ENCODE measurements at places on chromosomes 16 and 17.

GRCh38 chr16:11354407-11354732 lies 9.1 kb downstream of the RMI2 start:
- DNase-seq, result no peak

DNA sequence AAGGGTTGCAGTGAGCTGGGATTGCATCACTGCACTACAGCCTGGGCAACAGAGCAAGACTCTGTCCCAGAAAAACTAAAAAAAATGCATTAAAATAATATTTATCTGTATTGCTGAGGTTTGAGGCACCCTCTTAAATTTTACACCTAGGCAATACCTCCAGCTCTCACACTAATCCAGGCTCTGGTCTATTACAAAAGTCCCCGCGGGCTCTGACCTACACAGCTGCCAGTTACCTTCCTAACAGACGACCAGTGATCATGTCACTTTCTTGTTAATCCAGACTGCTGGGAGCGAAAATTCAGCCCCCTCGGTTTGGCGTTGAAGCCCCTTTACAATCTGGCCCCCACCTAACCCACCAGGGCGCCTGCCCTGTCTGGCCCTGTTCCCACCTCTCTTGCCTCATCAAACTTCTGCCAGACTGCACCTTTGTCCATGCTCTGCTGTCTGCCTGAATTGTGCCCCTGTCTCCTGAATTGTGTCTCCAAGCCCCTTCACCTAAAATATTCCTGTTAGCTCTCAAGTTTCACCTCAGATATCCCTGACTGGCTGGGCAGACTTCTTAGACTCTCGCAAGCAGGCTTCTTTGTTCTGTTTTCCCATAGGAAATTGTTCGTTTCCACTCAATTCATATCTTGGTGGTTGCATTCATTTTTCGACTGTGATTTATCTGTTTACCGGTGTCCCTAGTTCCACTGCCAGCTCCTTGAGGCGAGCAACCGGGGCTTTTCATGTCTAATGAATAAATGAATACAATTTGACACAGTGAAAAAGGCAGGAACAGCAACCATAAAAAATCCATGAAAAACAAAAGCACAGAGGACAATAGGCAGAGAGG lies 65.9 kb downstream of the PITPNC1 start:
- no peak for DNase-seq

GRCh38 chr16:90019543-90020259 lies 445 bp upstream of the DBNDD1 start:
- DNase-seq, result peak; percentile 31

DNA sequence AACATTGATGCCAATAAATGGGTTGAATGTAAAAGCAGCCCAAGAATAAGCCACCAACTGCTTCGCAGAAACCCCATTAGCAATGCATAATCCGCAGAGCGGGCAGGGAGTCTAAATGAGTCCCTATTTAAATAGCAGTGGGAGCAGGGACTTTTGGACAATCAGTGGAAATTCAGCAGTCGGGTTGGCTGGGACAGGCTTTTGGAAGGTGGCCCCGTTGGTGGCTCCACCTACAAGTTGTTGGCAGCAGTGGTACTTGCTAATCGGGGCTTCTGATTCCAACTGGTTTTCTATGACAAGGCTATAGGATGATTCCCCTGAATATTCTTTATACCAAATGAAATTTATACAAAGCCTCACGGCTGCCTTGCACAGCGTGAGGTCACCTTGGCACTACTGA lies 86.3 kb downstream of the WDR59 start:
- DNase-seq, result no peak

DNA sequence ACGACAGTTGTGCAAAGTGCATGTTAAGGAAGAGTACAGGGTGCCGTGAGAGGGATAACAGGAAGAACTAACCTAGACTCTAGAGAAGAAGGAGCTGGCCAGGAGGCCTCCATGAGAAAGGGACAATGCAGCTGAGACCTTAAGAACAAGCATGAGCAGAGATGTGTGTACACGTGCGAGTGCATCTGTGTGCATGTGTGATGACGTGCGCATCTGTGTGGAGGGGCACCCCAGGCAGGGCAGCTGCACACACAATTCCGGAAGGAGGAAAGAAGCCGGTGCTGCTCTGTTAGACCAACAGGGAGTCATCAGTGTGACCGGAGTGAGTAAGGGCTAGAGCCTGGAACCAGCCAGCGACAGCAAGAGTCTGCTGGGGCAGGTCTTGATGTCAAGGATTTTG lies 7.6 kb upstream of the KIF19 start:
- DNase-seq, result no peak

GRCh38 chr16:73354434-73354833 lies 306.5 kb upstream of the ZFHX3 start:
- no peak for DNase-seq

DNA sequence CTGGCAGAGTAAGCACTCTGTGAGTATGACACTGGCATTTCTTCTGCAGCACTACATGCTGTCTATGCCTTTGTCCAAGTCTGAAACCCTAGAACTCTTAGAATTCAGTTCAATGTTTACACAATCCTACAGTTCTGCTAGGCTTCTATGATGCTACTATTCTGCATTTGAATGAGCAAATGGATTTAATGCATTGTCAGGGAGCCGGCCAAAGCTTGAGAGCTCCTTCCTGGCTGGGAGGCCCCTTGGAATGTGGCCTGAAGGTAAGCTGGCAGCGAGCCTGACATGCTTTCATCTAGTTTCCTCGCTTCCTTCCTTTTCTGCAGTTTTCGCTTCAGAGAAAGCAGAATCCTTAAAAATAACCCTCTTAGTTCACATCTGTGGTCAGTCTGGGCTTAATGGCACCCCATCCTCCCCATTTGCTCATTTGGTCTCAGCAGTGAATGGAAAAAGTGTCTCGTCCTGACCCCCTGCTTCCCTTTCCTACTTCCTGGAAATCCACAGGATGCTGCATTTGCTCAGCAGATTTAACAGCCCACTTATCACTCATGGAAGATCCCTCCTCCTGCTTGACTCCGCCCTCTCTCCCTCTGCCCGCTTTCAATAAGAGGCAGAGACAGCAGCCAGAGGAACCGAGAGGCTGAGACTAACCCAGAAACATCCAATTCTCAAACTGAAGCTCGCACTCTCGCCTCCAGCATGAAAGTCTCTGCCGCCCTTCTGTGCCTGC lies at the start of gene CCL2:
Gene CCL2 (plus strand): TSS at position 635 of the 730 bp plus-strand sequence. CDS start 65 bp downstream, at position 700.
- no peak for DNase-seq

DNA sequence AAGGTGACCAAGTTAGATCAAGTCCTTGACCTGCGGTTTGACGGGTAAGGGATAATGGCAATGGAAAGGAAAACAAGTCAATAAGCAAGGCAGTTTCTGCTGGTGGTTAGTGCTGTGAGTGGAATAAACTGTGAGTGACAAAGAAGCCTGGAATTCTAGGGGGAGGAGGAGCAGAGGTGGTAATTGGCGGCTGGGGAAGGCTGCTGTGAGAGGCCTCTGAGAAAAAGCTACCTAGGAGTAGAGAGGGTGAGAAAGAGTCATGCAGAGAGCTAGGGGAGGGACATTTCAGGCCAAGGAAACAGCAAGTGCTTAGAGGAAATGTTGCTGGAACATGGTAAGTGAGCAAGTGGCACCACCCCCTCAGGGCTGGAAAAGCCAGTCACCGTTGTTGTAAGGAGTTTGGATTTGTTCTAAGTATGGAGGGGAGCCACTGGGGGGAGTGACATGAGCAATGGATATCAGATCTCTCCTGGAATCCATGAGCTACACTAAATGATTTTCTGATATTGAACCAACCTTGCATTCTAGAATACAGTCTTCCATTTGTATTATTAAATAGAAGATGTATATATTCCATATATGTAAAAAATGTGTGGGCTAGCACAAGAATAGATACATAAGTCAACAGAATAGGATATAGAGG lies 6.7 kb downstream of the NLRC3 start:
- DNase-seq, result no peak

DNA sequence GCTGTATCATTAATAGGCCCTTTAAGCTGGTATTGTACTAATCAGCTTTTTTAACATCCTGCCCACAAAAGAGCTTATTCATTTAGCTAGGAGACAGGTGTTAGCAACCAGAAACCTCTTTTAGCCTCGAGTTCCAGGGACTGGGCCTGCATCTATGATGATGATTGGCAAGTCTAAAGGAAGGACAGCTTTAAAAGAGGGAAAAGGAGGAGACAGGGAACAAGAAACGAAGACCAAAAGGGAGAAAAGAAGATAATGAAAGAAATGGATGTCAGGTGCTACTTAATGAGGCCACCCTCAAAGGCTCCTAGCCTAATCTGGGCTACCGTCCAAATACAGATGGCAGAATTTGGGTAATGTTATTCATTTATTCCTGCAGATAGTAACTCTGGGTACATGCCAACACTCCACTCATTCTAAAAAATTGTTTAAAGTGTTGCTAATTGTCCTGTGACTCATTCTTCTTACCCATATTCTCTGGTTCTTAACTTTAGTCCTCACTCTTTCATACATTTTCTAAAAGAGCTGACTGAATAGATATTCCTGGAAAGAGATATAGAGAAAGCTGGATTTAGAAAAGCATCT lies 18.7 kb upstream of the RFFL start:
- DNase-seq, result peak; percentile 8

GRCh38 chr17:28552176-28552999 lies at the start of gene UNC119:
TSS of gene UNC119 (minus strand) at chr17:28552624. CDS start at chr17:28552557, 67 bp downstream.
- peak; percentile 70 for DNase-seq

DNA sequence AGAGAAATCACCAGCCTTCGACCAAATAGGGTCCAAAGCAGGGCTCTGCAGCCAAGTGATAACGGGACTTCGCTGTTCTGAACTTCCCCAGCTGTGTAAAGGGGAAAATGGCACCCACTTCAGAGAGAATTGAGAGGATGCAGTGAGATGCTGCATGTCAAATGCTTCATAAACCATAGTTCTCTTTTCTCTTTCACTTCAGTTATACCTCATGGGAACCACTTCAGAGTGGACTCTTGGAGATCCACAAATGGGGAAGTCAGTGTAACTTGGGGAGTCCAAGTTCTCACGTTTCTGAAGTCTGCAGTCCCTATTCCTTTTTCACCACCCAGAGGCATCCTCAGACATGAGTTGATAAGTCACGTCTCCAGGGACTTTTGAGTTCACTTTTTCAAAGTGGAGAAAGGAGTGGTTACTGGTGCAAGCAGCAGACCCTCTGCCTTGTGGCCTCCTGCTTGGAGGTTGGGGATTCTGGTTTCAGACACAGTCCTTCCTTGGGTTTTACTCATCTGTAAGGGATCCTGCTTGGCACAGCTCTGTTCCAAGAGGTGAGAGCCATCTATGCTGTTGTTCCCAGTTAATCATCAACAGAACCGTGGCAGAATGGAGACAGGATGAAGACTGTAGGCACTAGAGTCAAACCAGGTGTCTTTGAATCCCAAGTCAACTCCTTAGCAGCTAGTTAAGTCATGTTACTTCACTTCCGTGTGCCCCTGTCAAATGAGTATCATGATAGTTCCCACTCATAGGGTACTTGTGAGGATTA lies 123.4 kb upstream of the NOL11 start:
- DNase-seq, result no peak

DNA sequence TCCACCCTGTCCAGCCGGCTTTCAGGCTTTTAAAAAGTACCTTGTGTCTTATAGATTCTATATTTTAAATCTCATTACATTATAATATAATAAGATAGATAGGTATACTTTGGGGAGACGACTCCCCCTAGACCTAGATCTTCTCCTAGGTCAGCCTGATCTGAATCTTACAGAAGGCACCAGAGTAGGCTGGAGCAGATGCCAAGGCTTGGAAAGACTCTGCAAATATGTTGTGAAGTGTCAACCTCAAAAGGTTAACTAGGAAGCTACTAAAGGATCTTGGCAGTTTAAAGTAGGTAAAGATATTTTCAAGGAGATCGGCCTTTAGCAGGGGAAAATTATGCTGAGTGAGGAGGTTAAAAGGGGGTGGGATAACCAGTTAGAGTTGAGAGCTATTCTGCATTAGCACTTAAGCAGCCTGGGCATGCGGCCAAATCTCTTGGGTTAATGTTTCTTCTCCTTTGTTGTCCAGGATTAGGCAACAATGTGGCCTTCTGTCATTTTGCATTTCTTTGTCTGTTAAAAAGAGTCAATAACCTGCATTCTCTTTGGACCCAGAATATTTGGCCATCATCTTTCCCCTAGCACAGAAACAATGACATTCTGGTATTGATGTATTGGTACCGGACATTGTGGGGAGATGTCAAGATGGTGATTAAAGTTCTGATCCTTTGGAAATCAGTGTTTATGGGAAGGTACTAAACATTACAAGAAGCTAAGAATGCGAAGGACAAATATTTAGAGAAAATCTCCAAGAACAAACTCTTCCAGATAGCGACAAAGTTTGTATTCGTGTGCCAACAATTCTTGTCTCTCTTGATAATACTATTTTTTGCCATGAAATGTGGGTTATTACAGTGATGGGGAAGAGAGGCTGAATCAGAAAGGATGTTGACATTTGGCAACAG lies 51.2 kb upstream of the DHX40 start:
- DNase-seq, result no peak

- peak; percentile 9 for DNase-seq
Measured at GRCh38 chr17:78879635-78880186, 23.3 kb downstream of the CEP295NL start.

- no peak for DNase-seq
Measured at GRCh38 chr16:35562919-35563318, 2103.5 kb downstream of the TP53TG3F start.

DNA sequence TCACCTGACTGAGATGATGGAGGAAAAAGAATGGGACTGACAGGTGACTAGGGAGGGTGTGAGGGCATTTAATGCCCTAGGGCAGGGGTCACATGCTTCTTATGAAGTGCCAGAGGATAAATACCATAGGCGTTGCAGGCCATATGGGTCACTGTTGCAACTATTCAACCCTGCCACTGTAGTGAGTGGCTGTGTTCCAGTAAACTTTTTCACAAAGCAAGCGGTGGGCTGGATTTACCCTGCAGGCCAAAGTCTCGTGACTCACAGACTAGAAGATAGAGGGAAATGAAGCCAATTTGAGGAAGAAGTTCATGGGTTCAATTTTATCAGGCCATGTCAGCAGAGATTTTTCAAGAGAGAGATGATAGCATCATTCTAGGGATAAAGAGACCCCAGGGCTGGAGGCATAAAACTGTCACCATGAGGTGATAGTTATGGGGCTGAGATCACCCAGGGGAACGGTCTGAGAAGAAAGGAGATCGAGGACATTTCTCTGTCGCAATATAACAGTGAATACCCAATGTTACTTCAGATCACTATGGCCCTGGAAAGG lies 8.6 kb downstream of the ARHGAP17 start:
- DNase-seq, result no peak

DNA sequence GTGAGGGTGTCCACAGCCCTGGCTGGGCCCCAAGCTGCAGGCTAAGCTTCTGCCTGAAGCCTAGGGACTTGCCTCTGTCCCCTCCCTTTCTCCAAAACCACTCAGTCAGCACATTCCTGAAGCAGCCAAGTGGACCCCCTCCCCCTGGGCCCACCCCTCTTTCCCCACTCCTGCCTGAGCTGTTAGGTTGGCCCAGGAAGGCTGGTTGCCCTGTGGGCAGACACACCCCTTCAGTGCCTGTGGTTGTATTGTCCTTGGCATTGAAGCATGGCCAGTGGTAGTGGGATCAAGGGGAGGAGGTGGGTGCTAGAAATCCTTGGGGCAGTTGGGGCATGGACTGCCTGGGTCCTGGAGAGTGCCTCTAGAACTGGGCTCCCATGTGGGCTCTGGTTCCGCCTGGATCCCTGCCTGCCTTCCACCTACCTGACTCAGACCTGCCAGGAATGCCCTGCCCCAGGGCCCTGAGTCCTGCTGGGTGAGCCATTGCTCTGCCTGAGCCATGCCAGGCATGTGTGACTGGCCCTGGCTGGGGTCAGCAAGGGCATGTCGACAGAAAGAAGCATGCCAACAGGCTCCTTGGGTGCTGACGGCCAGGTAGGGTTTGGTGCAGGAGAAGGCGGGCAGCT lies 2.1 kb downstream of the TRAF4 start:
- no peak for DNase-seq

- DNase-seq, result no peak
Measured at GRCh38 chr17:55224746-55225145, 40.0 kb upstream of the HLF start.

All from central memory CD4-positive, alpha-beta T cell (primary cell).